ENCODE measurements at places on chromosomes 7 and 10.

DNA sequence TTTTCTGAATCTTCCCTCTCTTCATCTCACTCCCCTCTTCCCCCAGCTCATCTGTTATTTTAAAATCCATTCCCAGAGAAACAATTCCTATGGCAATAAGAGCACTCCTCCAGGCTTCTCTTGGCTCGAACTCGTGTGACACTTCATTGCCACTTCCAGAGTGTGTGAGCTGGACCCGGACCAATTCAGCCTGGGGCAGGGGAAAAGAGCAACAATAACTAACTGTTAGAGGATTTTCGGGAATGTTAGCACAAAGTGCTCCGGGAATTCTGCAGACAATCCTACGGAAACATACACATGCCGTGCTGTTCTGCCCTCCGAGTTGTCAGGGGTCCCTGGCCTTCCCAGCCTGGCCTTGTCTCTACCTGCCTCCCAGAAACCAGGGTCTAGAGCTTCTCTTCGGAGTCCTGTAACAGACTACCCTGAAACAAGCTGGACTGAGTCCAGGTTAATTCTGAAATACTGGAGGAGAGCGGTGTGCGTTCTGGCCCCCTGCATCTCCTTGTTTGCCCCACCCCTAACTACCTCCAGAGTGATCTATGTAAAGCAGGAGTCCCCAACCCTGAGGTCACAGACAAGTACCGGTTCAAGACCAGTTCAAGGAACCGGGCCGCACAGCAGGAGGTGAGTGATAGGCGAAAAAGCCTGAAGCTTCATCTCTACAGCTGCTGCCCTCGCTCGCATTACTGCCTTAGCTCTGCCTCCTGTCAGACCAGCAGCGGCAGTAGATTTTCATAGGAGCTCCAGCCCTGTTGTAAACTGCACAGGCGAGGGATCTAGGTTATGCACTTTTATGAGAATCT is 11.3 kb downstream of the COL26A1 start:
- no peak for DNase-seq

- DNase-seq = no peak
Measured at GRCh38 chr7:21923658-21924057, 22.0 kb downstream of the CDCA7L start.

DNA sequence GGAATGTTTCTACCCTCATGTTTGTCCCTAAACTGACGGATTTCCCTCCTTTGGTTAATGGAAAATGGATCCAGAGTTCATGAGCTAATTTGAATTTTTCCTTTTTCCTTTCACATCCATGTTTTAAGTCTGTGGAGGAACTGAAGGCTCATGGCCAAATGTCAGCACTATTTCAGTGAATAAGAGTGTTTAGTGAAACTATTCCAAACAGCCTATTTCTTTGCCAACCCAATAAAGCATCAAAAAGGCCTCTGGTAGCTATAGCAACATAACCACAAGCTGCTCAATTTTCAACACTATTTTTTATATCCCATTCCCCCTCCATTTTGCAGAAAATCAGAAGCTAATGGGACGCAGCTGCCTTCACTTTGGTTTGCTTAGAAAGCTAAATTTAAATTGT is 1454.1 kb downstream of the GATA3 start:
- no peak for DNase-seq

GRCh38 chr10:93503075-93503474 is 6.7 kb downstream of the CEP55 start:
- no peak for DNase-seq
